ENCODE measurements at places on chromosomes 3 and 15.
A peak's percentile ranks its signal among the peaks of the same experiment; 100 is the strongest.

DNA sequence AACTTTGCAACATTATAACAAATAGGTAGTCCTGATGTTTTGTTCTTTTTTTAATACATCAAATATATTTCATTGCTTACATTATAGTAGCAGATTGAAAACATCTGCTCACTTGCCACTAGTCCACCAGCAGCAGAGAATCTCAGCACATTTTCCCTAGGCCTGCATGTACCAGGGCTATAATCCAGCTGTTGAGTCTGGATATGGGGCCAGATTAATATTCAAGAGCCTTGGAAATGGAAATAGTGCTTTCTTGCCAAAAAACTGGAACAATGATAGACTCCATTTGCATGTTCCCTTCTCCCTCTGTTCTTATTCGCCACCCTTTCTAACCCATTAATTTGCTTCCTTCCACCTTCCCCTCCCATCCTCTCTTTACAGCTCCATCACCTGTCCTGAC is 288.0 kb downstream of the EPHA3 start:
- DNase-seq = no peak

- DNase-seq = no peak
Observed at GRCh38 chr15:60801395-60801794, 322.5 kb upstream of the ICE2 start.

GRCh38 chr15:74461847-74462511 is 1.0 kb upstream of the UBL7 start:
- DNase-seq = no peak

DNA sequence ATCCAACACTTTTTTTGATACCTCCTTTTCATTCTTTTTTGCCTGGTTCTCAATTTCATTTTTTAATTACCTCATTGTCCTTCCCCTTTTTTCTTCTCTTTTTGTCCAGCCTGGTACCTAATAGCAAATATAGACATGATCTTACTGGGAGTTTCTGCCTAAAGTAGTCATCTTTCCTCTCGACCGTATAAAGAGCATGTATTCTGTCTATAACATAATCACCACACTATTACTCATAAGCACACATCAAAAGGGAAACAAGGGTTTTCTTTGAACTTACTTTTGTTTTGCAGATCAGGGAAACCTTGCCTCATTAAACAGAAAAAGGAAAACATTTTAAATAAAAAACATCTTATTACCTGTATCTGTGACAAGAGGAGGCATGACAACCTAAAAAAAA is 33.0 kb downstream of the FAM98B start:
- no peak for DNase-seq

DNA sequence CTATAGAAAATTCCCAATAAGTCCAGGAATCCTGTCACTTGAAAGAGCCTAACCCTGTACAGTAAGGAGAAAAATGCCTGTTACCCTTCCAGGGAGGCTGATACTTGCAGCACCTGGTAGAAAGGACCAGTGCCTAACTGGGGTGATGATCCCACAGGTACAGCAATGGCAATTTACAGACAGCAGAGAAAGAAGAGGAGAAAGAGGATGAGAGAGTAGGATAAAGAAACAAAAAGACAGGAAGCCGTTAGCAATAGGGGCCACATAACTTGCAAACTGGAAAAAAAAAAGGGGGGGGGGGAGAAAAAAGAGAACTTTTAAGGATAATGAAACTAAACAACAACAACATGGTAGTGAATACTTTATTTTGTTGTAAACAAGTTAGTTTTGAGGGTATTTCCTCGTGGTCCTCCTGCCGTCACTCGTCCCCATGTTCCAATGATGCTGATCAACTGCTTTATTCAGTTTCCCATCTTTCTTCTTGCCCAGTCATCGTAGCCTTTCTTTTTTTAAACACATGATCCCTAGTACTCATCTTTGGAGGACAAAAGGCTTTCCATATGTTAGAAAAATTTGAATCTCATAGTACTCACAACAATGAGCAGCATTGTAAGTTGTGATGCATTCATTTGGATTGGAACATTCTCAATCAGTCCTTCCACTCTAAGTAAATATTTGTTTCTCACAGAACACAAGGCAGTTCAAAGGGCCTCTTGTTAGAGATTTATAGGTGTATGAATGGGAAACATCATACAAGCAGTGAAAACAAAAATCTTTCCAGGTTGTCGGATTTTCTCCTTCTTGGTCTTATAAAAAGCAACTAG is 8.6 kb downstream of the TM4SF1 start:
- no peak for DNase-seq

- peak; percentile 52 for DNase-seq
Observed at GRCh38 chr3:197599089-197599765, 43.5 kb upstream of the BDH1 start.

Data from activated T-helper 1 cell treated with Interleukin-2 at 50 U/mL for 16 hours (primary cell).